ENCODE measurements at places on chromosomes 1 and 21. TPM values are rescaled to one million over a fixed set of nuclear protein-coding genes. Genes with fewer than 3 reads are reported as not detected.

DNA sequence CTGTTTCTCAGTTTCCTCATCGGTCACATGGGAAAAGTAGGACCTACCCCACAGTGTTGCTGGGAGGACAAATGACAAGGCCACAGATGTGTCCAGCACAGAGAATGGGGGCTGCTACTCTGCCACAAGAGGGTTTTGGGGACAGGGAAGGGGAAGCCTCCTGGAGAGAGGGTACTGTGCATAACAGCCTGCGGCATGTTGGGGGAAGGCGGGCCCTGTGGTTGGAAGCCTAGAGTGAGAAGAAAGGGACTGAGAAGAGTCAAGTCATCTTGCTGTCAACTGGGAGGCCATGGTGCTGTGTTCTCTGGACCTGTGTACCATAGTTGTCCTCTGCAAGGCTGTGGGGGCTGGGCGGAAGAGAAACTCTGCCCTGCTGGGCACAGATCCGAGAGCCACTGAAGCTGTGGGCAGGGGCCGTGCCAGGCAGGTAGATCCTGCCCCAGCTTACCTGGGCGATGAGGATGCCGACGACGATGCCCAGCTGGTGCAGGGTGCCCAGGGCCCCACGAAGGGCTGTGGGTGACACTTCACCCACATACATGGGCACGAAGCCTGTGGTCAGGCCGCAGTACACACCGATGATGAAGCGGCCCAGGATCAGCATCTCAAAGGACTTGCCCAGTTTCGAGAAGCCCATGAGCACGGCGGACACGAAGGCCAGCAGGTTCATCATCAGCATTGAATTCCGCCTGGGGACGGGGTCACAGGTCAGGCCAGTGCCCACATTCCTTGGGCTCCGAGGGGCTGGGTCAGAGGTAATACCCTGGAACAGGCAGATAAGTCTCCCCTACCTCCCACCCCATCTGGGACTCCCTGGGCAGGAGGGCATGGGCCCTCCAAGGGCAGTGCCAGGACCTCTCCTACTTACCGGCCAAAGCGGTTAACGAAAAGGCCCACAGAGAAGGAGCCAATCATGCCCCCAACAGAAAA, 28.2 kb downstream of the SLC2A1 start:
- no peak overlapping the region for H3K4me3 ChIP-seq
- peaks cover 36% of the 10 kb centered on the region for H3K36me3 ChIP-seq
- no peak for DNase-seq
- H3K27ac ChIP-seq, result no peak overlapping the region

- no peak overlapping the region for H3K4me3 ChIP-seq
- no peak overlapping the region for H3K27ac ChIP-seq
- no peaks in the 10 kb centered on the region for H3K36me3 ChIP-seq
- DNase-seq, result no peak
Observed at GRCh38 chr1:198364471-198364870, 176.0 kb downstream of the ATP6V1G3 start.

The GNAT2 gene
- not detected for total RNA-seq

The PSMA5 gene
- total RNA-seq, result 17.3 TPM

GRCh38 chr21:35208104-35208503, 159.0 kb upstream of the RUNX1 start:
- H3K4me1 ChIP-seq, result peaks cover 25% of the 10 kb centered on the region
- H3K36me3 ChIP-seq, result no peaks in the 10 kb centered on the region
- H3K4me3 ChIP-seq, result no peak overlapping the region
- H3K27ac ChIP-seq, result no peak overlapping the region
- no peaks in the 10 kb centered on the region for H3K27me3 ChIP-seq
- no peak for DNase-seq

The GUCA2B gene
- not detected for total RNA-seq

All from thoracic aorta (tissue), 2 donors.